Stimulated activated CD8-positive, alpha-beta memory T cell treated with anti-CD3 and anti-CD28 coated beads, Interleukin-4, amount 100 ng/mL, for 4 hours (primary cell): ENCODE measurements at places on chromosomes 2 and 18.

GRCh38 chr2:152099367-152100050 lies 665 bp upstream of the CACNB4 start:
- no peak for DNase-seq

DNA sequence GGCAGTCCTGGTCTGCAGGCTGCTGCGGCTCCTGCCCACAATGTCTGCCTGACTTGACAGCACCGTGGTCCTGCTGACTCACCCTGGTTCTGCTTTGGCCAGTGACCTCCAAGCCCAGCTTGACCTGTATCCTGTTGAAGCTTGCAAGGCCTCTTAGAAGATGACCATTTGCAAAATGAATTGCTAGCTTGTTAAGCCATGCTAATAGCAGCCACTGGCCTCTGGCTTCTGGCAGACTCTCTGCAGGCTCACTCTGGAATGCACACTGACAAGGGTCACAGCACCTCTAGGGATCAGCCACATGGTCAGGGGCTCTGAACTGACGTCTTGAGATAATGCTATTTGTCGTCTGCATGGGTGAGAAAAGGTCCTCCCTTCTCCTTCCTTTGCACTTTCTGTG lies 25.9 kb downstream of the CNGA3 start:
- DNase-seq, result no peak

GRCh38 chr2:97708608-97709007 lies 4.8 kb upstream of the ZAP70 start:
- no peak for DNase-seq

- no peak for DNase-seq
Observed at GRCh38 chr2:207855591-207855990, 85.9 kb upstream of the FZD5 start.

DNA sequence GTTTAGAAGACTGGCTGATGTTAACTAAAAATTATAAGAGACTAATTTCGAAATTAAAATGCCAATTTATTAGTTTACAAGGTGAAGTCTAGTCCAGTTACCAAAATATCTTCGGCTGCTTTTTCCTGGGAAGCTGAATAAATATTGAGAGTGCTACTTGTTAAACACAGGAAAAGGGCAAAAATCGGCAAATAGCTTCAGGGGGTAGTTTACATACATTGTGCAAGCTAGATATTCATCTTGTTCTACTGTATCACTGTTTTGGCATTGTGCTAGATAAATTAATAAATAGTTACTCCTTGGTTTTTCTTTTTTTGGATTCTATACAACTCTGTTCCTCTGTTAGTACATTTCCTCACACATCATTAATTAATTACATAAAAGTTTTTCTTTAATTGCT lies 29.3 kb downstream of the NHEJ1 start:
- DNase-seq, result no peak

DNA sequence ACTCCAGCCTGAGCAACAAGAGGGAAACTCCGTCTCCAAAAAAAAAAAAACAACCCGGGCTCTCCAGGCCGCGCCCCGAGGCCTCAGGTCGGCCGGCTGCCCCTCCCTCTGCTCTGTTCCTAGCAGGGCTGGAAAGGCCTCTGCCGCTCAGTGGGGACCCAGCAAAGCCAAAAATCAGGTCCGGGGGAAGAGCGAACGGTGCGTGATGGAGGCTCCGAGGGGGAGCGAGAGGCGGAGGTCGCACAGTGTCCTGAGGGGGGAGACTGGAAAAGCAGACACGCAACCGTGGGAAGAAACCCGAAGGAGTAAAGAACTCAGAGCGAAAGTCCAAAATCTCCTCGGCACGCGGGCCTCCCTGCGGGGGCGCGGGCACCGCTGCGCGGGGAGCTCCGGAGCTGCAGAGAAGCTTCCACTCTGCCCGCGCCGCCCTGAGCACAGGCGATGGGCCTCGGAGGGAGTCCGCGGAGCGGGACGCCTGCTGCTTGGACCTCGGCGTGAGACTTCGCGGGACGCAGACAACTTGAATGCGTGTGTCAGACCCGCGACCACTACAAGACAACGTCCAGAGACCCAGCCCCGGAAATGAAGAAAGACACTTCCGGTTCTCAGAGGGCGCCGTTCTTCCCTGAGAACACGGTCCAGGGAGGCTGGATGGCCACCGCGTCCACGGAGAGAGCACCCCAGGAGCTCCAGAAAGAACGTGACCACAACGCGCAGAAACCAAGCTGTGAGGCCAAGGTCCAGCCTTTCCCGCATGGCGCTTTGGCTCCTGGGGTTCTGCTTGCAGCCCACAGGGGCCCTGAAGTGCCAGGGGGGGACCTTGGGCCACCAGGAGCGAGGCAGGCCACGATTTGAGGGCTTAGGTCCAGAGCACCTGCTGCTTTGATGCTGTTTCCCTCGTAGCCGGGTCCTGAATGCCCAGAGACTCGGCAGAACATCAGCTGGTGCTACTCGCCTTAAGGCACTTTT lies 219.8 kb downstream of the DPP10 start:
- DNase-seq, result no peak
